ENCODE measurements at places on chromosomes 7 and 10.

DNA sequence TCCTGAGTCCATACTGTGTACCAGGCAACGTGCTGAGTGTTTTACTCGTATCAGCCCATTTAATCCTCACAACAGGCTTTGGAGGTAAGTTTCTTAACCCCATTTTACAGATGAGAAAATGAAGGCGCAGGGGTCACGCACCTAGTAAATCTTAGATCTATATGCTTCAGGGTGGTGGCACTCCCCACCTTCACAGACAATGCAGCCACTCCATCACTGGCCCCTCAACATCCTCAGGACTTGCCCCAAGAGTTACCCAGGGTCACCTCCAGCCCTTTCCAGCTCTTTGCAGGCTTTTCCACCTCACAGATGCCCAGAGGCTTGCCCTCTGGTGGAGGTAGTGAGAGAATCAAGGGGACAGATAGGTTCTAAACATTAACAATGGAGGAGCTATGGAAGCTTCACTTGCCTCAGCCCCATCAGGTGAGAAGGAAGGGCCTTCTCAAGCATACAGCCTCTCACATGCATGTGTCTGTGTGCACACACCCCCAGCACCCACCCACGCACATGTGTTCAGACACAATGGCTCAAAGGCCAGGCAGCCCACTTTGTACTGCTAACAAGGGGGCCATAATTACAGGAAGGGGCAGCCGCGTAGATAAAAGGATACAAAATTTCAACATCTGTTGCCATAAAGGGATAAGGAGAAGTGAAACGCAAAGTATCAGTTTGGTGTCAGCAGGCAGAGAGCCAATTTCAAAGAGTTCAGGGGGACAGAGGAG is 29.1 kb downstream of the DPCD start:
- DNase-seq: no peak

DNA sequence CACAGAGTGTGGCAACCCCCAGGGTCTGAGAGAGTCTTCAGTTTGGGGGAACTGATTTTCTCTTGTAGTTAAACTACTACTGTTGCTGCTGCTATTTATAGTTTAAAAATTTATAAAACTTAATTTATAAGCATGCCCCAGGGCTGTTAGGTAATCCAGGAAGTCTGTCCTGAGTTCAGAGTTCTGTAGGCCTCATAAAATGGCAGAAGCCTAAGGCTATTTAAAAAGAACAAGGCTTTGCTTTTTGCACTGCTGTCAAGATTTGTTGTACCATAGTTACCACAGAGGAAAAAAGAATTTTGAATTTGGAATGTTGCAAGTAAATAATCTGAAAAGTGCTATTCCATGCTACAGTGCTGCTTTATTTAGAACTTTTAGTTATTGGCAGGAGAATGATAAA is 66.1 kb downstream of the AGK start:
- no peak for DNase-seq

GRCh38 chr7:45869426-45869825 is 3.5 kb downstream of the CCDC201 start:
- no peak for DNase-seq

DNA sequence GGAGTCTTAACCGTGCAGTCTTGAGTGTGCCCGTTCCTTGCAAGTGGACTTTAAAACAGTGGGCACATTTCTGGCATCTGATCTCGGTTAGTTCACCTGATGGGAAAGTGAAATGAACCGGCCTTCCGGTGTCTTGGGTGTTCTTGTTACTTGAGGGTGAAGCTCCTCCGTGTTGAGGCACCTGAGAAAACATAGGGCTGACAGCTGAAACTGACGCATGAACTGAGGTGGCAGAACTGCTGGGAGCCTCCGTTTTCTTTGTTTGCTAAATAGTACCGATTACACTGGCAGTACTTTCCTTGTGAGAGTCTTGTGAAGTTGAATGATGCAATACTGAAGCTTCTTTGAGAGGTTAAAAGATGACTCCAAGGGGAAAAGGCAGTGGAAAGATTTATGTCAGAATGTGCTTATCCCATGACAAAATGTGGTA is 62.8 kb upstream of the SAMD8 start:
- no peak for DNase-seq

DNA sequence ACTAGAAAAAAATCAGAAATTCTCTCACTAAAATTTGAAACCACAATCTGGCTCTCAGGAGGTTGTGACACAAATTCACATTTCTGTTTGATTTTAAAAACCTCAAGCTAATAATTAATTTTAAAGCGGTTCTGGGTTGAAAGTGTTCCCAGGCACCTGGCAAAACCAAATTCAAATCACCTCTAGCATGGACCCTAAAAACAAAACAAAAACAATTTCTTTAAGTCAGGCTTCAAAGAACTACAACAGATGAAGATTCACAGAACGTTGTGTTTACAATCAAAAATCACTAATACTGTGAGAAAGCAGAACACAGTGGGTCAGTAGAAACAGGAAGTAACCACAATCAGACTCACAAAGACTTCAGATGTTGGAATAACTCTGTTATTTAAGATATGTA is 7.2 kb upstream of the RELN start:
- DNase-seq: no peak

- DNase-seq: no peak
Observed at GRCh38 chr10:43116596-43116995, 21.6 kb upstream of the CSGALNACT2 start.

DNA sequence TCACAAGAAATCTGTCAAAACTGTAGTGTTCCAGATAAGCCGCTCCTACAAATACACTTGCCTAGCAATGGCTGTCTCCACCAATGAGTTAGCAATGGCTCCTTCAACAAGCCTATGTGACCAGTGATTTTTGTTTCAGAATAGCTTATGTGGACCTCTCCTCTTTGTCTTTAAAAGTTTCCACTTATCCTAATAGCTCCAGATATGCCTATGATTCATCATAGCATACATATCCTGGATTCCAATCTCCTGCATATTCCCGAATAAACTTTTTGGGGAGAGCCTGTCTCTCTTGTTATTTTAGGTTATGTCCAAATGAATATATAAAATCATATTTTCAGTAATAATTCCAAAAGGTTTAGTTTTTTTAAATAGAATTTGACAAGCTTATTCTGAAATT is 510.6 kb downstream of the ARL4A start:
- DNase-seq: no peak

DNA sequence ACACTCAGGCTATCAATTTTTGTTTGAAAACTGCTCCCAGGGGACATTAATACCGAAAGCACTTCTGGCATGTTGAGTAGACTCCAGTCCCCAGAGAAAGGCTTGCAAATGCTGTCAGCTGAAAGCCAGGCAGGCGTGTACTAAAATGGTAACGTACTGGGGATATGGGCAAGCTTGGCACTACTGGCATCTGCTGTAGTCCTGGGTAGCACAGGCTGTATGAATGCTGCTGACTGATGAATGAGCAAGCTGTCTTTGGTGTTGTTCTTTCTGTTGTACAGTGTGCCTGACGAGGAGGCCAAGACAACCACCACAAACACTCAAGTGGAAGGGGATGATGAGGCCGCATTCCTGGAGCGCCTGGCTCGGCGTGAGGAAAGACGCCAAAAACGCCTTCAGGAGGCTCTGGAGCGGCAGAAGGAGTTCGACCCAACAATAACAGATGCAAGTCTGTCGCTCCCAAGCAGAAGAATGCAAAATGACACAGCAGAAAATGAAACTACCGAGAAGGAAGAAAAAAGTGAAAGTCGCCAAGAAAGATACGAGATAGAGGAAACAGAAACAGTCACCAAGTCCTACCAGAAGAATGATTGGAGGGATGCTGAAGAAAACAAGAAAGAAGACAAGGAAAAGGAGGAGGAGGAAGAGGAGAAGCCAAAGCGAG is 53.5 kb upstream of the AGBL3 start:
- no peak for DNase-seq

- no peak for DNase-seq
Observed at GRCh38 chr10:91891125-91892001, 17.9 kb downstream of the FGFBP3 start.

GRCh38 chr10:33133557-33133956 is 175.5 kb upstream of the ITGB1 start:
- no peak for DNase-seq

DNA sequence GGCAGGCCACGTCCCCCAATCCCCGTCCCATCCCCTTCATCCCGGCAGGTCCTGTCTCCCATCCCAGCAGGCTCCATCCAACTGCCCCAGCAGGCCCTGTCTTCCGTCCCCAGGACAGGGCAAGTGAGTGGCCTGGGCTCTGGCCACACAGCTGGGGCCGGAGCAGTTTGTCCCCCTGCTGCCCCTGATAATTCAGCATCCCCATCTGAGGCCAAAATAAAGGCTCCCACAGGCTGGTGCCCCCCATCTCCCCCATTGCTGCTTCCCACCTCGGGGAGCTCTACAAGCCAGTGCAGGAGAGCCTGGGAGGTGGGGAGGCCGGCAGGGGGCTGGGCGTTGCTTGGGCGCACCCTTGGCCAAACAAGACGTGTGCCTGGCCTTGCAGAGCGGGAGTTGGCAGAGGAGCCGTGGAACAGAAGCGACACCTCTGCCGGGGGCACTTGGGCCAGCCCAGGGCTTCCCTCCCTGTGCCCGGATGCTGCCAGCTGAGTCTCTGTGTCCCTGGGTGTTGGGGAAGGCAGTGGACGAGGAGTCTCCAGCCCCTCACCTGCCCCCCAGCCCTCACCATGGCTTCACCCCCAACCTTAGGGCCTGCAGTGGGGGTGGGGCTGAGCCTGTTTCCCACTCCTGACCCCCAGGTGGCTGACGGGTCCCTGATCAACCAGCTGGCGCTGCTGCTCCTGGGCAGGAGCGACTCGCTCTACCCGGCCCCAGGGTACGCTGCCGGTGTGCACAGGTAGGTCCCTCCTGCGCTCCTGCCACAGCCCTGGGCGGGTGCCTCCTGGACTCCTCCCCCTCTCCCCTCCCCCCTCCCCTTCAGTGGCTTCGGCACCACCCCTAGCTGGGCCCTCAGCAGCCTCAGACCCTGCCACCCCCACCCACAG is 14.0 kb downstream of the AP5Z1 start:
- no peak for DNase-seq

GRCh38 chr7:106357675-106358074 is 72.9 kb upstream of the NAMPT start:
- no peak for DNase-seq

GRCh38 chr10:77795426-77796055 is 131.0 kb downstream of the DLG5 start:
- no peak for DNase-seq

DNA sequence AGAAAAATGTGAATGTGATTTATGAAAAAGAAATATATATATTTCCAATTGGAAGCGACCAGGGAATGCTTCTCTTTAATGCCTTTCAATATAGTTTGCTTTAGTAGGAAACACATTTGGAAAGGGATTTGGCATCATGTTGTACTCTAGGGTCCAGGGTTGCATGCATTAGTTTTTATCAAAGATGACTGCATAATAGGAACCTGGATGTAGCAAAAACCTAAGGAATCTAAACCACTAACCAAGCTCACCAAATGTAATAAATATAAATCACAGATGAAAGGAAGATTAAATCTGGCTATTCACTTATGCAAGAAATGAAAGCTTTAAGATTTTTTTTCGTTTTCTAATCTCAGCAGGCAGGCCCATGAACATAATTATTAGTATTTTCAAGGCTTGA is 120.0 kb downstream of the ATXN7L1 start:
- no peak for DNase-seq
